ENCODE measurements at places on chromosomes 1 and 21.

DNA sequence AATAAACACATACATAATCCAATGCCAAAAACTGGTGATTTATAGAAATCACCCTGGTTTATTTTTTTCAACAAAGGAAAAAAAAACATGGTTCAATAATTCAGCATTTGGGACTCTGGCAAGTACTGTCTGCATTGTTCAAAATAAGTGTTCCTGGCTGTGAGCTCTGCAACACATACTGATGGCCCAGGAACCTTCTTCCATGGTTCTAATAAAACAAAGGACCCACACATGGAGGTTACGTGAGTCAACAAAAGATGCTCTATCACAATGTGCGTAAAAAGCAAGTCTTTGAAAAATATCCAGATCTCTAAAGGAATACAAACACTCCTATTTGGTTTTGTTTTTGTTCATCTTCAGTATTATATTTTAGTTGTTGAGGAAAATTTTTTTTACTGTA is 37.9 kb upstream of the C1orf198 start:
- no peak for DNase-seq

DNA sequence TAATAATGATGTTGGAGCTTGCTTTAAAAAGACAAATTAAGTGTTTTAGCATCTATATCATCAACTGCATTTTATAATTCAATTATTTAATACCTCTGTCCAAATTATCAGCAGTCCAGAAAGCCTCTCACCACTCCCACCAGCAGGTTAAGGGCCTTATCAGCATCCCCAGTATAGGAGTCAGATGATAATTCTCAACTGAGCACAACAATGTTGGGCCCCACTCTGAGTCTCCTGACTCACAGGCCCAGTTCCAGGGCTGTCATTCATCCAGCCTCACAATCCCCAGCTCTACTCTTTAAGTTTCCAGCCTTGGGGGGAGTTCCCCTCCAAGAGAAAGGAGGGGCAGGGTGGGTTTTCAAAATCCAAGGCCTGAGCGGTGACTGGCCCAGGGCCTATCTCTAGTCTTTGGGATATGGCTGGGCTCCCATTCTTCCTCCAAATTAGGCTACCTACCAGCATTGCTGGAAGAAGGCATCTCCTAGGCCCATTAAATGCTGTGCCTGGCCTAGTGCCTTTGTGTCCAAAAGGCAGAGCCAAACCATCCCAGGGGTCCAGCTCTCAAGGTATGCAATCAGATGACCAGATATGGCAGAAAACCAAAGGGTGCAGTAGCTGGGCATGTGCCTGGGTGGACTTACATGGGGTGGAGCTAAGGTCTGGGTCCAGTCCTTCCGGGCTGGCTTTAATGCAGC is 134.1 kb downstream of the GLUL start:
- no peak for DNase-seq

GRCh38 chr1:1092149-1092855 is 18.2 kb upstream of the RNF223 start:
- no peak for DNase-seq

DNA sequence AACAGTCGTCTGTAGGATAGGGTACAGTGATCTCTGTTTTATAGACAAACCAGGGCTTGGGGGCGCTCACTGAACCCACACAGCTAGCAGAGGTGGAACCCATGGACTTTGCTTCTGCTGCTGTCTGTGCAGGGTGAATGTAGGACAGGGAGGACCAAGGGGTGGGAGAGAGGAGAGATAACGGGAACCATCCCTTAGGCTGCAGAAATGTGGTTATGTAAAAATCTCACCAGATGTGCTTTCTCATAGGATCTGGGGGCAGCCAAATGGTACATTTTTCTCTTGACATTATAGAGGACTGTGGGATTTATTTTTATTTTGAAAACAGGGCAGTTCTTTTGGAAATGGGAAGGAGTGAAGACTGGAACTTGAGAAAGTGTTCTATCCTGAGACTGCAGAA is 8.7 kb downstream of the NFASC start:
- no peak for DNase-seq

Measured in non-pigmented ciliary epithelial cell (primary cell).